ENCODE measurements at places on chromosomes 5 and 9.
A peak's percentile ranks its signal among the peaks of the same experiment; 100 is the strongest.

- no peaks in the 10 kb centered on the region for H3K4me1 ChIP-seq
- H3K36me3 ChIP-seq, result no peaks in the 10 kb centered on the region
- no peak overlapping the region for H3K27ac ChIP-seq
- DNase-seq, result no peak
- H3K4me3 ChIP-seq, result no peak overlapping the region
Observed at GRCh38 chr5:171175746-171176145, 133.3 kb upstream of the TLX3 start.

- H3K4me3 ChIP-seq, result no peak overlapping the region
- no peaks in the 10 kb centered on the region for H3K4me1 ChIP-seq
- no peaks in the 10 kb centered on the region for H3K27me3 ChIP-seq
- no peak overlapping the region for H3K27ac ChIP-seq
- no peaks in the 10 kb centered on the region for H3K36me3 ChIP-seq
- DNase-seq, result no peak
Observed at GRCh38 chr9:124471761-124472160, 21.5 kb downstream of the ADGRD2 start.

DNA sequence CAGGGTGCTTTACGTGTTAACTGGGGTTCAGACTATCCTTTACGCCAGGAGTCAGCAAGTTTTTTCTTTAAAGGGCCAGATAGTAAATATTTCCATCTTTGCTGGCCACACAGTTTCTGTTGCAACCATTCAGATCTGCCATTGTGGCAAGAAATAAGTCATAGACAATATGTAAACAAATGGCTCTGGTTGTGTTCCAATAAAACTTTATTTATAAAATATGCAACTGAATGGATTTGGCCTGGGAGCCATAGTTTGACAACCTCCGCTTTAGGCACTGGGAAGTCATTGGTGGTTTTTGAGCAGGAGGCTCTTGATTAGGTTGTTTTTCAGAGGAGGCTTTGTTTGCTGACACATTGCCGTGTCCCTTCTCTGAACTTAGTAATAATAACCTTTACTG lies 90.7 kb downstream of the INSYN2B start:
- no peak for DNase-seq
- peaks cover 6% of the 10 kb centered on the region for H3K4me1 ChIP-seq
- no peaks in the 10 kb centered on the region for H3K36me3 ChIP-seq
- H3K27me3 ChIP-seq, result no peaks in the 10 kb centered on the region
- H3K4me3 ChIP-seq, result no peak overlapping the region

DNA sequence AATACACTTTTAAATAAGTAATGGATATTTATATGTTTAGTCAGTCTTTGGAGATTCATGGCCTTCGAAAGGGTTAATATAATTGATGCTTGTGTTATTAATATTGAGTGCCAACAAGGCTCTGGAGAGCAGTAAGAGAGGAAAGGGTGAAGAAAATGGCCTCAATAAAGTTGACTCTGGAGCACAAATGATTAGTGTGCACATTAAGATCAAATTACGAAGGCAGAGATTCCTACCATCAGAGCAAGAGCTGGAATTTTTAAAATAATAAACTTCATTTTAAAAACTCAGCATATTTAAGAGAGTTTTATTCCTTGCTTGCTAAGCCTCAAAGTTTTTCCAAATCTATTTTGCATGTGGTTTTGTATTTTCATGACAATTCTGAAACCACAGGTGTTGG lies 14.8 kb downstream of the SLC44A1 start:
- H3K36me3 ChIP-seq, result no peaks in the 10 kb centered on the region
- H3K27ac ChIP-seq, result no peak overlapping the region
- no peak overlapping the region for H3K4me3 ChIP-seq
- peaks cover 25% of the 10 kb centered on the region for H3K4me1 ChIP-seq
- no peaks in the 10 kb centered on the region for H3K27me3 ChIP-seq

DNA sequence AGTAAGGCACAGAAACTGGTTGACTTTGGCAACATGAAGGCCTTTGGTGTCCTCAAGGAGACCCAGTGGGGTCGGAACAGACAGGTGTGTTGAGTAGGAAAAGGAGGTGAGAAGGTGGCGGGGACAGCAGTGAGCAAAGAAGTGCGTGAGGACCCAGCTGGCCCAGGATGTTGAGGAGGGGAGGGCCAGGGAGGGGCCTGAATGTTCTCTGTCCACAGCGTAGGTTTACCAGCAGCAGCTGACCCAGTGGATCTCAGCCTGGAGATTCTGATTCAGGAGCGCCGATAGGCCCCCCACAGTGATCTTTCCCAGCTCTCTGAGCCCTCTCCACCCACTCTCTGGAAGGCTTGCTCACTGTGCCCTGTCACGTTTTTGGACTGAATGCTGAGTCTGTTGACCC lies 88.5 kb downstream of the DAB2IP start:
- no peaks in the 10 kb centered on the region for H3K4me1 ChIP-seq
- no peak for DNase-seq
- H3K4me3 ChIP-seq, result no peak overlapping the region
- no peak overlapping the region for H3K27ac ChIP-seq
- peaks cover 30% of the 10 kb centered on the region for H3K27me3 ChIP-seq
- H3K36me3 ChIP-seq, result no peaks in the 10 kb centered on the region

GRCh38 chr5:112276991-112277390 lies 142.1 kb downstream of the EPB41L4A start:
- no peaks in the 10 kb centered on the region for H3K4me1 ChIP-seq
- H3K27me3 ChIP-seq, result no peaks in the 10 kb centered on the region
- no peak overlapping the region for H3K27ac ChIP-seq
- no peak overlapping the region for H3K4me3 ChIP-seq

DNA sequence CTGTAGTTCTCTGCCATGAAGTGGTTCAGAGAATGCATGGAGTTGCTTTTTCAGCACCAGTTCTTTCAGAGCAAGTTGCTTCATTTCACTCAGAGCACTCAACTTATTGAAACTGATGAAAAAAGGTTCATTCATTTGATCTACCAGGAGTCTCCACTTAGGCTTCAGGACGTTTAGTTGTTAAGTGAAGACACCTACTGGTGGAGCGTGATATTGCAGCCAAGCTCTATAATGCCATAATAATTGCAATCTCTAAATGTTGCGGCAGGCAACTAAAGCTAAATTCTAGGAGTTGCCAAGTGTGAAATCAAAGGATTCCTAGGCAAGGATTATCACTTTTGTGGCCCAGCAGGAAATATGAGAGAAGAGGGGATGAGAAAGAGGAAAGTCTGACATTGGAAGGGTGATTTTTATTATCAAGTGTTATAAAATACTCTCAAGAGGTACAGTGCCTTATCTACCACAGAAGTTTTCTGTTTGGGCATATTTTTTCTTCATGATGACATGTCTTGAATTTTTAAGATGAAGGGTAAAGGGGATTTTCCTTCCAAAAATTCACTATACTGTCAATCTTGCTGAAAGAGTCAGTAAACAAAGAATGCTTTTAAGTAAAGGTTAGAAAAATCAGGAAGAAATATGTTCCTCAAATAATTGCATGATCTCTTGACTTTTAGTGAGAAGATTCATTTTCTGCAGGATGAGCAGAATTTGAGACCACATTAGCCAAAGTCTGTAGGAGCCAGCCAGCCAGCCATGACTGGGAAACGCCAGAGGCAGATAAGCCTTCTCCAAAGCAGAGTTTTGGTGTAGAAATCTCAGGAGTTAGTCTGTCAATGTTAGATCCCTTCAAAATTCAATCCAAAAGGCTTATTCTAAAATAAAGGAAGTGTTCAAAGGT lies 83.4 kb downstream of the SH3PXD2B start:
- H3K36me3 ChIP-seq, result peaks cover 7% of the 10 kb centered on the region
- no peak overlapping the region for H3K27ac ChIP-seq
- no peaks in the 10 kb centered on the region for H3K4me1 ChIP-seq
- no peak overlapping the region for H3K4me3 ChIP-seq
- DNase-seq, result peak; percentile 46

Measured in activated T-cell treated with anti-CD3 and anti-CD28 coated beads, Interleukin-2, amount 50 U/mL, for 72 hours (primary cell).